ENCODE measurements at places on chromosomes 3 and 15.

- DNase-seq = no peak
These were observed 26.4 kb upstream of the LAMP3 start for GRCh38 chr3:183188895-183189462.

- DNase-seq = no peak
These were observed 8.3 kb downstream of the TMPRSS7 start for GRCh38 chr3:112042842-112043280.

DNA sequence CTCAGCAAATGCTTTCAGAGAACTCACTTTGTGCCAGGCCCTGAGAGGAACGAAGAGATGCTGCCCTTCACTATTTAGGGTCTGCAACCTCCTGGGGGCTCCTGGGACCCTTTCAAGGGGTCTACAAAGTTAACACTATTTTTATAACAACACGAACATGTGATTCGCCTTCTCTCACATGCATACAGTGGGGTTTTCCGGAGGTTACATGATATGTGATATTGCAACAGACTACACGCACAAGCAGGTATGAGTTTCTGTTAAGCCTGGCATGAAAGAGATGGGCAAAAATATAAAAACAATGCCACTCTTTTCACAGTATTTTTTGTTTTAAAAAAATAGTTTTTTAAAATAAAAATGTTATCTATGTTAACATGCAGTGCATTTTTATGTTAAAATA, 10.3 kb downstream of the STARD5 start:
- DNase-seq = no peak

DNA sequence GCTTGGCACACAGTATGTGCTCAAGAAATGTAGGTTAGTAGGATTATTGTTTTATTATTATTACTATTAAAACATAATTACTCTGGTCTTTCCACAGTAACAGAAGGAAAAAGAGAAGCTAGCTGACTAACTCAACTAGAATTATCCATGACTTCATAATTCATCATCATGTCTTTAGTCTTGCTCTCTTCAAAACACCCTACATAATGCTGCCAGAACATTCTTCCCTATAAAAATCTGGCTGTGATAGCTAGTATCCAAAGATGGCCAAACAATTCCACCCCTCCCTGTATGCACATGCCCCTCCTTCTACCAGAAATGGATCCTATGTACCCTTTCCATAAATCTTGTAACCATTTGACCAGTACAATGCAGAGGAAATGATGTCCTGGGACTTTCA, 48.8 kb upstream of the SRGAP3 start:
- no peak for DNase-seq

DNA sequence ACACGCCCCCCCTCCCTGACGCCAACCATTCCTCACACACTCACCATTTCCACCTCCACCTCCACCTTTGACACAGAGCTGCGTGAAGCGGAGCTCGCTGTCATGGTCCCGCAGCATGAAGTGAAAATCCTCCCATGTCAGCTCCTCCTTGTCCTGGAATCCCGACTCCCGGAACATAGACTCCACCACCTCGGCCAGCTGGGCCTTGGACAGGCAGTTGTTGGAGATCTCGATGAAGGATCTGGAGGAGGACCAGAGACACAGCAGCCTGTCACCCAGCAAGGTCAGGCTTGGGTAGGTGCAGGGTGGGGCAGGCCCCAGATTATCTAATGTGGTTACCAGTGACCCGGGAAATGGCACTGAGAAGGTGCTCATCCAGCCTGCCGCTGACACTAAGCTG, 12.2 kb downstream of the DUOX2 start:
- no peak for DNase-seq

Data from T-helper 9 cell (primary cell).